ENCODE measurements at places on chromosomes 4 and X.

DNA sequence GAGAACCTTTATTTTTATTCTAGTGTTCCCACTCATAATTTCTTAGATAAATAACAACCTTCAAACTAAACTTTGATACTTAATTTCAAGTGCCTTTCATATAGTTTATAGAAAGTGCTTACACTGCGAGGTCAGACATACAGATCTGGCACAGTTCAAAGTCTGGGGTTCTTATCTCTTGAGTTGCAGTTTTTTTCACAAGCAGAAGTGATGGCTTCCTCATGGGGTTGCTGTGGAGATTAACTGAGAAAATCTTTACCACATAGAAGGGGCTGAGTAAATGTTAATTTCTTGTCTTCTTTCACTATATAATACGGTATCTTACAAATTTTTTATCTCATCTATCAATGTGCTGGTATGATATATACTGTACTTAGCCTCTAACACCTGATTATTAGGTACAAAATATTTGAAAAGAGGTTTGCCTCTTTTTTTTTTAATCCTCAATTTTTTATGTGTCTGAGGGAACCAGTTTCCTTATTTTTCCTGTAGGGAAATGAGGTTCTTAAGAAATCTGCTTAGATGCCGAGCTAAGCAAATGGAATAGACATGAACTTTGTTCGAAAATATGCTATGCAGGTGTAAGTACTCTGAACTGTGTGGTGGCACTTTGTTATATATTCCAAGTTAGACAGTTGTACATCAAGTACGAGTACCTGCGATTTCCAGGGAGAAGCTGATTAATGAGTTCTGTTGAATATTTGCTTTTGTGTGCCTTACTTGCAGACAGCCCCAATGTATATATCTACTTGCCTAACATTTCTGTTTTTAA lies 3.3 kb downstream of the ING2 start:
- DNase-seq, result no peak

GRCh38 chr4:33171873-33172525 lies 2451.8 kb downstream of the PCDH7 start:
- no peak for DNase-seq

DNA sequence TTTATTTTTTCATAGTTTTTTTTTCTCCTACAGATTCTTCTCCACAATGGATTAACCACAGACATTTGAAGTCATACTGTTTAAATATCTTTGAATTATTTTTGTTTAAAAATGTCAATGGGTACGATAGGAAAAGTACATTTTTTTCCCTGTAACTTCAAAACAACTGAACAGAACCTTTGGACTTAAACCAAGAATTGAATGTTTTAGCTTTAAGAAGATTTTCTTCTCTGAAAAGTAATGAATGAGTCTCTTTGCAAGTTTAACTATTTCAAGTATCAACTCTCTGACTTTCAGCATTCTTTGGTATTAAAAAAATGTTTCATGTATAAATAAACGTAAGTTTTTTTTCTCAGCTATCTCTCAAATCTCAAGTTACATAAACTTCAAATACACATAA lies 364.3 kb downstream of the FBXO8 start:
- no peak for DNase-seq

- DNase-seq, result no peak
Observed at GRCh38 chr4:83318666-83319065, 16.0 kb downstream of the HPSE start.

- no peak for DNase-seq
Observed at GRCh38 chr4:40482985-40483647, 146.5 kb downstream of the RBM47 start.

DNA sequence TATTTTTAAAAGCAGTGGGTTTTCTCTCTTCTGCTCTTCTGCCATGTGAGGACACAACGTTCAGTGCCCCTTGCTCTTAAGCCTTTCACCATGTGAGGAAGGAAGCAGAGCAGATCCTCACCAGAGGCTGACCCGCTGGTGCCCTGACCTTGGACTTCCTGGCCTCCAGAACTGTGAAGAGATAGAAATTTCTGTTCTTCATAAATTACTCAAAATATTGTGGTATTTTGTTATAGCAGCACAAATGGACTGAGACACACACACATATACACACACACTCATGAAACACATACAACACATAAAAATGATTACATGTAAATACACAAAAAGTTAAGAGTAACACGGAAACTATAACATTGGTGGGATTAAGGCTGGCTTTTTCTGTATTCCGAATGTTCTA lies 244.8 kb upstream of the NOCT start:
- DNase-seq, result no peak

- DNase-seq, result no peak
Observed at GRCh38 chrX:107741404-107741790, 34.2 kb downstream of the TSC22D3 start.

GRCh38 chrX:39985551-39985950 lies 112.2 kb downstream of the BCOR start:
- DNase-seq, result no peak

GRCh38 chr4:2250357-2251072 lies 8.6 kb upstream of the HAUS3 start:
- DNase-seq, result no peak

DNA sequence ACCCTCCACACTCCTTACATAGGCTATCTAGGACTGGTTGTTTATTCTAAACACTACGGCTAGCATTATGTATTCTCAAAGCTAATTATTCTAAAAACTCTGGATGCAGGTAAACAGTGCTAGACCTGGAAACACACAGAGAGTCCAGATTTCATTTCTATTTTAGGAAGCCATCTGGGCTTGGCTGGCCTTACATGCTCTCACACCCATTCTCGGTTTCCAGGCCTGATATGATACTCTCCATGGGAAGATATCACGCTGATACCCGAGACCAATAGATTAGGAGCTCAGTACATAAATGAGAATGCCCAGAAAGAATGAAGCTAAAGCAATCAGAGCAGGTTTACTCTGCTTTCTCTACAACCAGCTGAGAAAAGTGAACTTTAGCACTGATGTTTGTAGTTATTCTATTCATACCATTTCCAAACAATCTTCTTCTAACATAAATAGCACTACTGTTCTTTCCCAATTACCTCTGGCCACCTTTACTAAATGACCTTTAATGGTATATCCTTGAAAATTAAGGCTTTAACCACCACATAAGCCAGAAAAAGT lies 973.3 kb downstream of the PCDH18 start:
- no peak for DNase-seq

DNA sequence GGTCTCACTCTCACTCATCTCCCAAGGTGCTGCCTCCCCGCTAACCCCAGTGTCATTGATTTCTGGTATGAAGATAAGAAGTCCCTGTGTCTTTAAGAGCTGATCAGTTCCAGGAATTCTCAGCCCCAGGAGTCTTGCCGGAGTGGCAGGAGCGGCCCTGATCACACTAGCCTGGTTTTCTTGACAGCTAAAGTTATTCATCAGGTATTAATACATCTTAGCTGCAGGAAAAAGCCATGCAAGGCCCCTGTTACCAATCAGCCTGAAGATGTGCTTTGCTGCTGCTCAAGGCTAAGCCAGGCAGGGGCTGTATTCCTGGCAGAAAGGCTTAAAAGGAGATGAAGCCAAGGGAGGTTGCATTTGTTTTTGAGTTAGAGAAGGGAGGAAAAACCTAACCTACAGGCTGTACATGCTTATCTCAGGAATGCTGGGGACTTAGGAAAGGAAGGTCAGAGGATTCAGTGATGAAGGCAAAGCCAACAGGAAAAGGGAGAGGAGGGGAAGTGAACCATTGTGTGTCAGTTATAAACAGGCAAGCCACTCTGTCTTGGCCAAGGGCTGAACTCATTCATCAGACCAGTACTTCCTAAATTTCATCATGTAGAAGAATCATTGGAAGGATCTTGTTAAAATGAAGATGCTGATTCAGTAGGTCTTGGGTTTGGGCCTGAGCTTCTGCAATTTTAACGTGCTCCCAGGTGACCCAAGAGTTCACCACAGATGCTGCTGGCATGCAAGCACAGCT lies 8.6 kb downstream of the SRPX start:
- DNase-seq, result no peak

DNA sequence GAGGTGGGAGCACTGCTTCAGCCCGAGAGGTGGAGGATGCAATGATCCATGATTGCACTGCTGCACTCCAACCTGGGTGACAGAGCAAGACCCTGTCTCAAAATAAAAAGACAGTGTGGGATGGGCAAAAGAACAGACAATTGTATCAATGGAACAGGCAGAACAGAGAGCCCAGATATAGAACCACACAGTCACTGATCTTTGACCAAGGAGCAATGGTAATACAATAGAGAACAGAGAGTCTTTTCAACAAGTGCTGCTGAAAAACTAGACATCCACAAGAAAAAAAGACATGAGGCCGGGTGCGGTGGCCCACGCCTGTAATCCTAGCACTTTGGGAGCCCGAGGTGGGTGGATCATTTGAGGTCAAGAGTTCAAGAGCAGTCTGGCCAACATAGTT lies 5.9 kb downstream of the FAM53A start:
- DNase-seq, result no peak

DNA sequence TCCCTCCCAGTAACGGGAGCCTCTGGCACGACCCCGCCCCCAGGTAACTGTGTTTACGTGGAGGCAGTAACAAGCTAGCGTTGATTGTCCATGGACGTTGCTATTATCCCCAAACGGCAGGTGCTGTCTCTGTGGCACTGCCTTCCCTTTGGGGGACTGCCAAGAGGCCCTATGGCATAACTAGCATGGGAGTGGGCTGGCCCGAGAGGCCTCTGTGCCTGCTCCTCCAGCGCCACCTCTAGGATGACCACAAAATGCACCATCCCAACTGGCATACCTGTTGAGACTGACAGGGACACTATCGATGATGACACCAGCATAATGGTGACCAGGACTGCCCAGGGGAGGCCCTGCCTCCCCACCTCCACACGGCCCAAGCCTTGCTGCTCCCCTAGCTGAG lies 1.5 kb downstream of the SRPK3 start:
- DNase-seq, result no peak

DNA sequence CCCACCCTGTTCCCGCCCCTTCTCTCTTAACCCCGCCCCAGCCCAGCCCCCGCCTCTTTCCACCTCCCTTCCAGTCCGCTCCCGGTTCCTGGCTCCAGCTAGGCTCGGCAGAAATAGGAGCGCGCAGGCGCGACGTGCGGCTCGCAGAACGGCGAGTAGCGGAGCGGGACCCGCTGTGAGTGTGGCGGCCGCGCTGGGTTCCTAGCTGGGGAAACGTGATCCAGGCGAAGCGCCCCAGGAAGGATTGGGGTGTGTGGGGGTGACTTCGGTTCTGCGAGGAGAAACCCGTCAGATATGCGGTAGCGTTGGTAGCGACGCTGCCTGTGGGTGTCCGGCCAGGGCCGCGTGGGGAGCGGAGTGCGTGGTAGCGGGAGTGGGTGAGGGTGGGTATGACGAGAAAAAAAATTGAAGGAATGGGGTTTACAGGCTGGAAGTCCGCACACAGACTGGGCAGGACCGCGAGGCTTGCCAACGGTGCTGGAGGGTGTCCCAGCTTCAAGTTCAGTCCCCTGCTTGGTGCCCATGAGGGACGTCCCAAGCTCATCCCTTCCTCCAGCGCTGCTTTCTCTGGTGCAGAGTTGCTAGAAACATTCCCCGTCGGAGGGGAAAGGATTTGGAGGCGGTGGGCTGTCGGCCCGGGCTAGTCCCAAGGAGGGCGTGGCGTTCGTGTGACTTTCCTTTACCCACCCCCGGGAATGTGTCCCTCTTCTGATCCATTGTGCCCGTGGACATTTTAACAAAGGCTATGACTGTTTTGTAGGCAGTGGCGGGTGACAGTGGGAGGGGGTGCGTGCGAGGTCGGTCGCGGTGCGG lies at the start of gene PRRG1:
PRRG1 (plus strand) TSS at position 144 of the 813 bp plus-strand sequence. CDS start 56,886 bp downstream, outside the sequence.
- DNase-seq, result no peak

- DNase-seq, result no peak
Observed at GRCh38 chr4:169050881-169051760, 41.1 kb upstream of the CBR4 start.
